ENCODE measurements at places on chromosomes 3 and 15.

- DNase-seq, result no peak
These were observed 116.7 kb downstream of the DLG1 start for GRCh38 chr3:197181741-197182140.

- no peak for DNase-seq
These were observed 131.1 kb downstream of the NR1I2 start for GRCh38 chr3:119913021-119913420.

DNA sequence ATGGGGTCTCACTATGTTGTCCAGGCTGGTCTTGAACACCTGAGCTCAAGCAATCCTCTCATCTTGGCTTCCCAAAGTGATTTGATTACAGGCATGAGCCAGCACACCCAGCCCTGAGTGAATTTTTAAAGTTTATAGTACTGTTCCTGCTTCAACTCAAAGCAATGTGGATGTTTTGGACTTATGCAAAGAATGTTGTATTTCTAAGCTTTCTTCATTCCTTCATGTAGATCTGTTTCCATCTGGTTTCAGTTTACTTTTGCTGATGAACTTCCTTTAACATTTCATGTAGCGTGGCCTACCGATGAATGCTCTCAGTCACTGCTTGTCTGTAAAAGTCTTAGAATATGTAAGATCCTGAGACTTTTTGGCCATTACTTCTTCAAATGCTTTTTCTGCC is 23.2 kb downstream of the NRG4 start:
- no peak for DNase-seq

DNA sequence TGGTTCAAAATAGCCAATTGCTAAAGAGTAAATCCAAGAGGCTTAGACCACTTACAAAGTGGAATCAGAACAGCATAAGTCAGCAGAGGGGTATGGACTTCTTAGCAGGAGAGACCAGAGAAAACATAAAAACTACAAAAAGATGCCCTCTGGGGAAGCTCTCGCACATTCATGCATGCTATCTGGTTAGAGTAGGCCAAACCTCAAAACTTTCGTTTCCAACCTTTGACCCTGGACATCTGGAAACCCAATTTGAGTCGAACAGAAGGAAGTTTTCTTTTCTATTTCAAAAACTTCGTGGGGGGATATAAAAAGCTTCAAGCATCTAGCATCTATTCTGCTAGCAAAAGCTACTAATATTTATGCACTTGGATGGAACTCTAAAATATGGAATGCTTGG is 523.9 kb upstream of the AGTR1 start:
- DNase-seq, result no peak

DNA sequence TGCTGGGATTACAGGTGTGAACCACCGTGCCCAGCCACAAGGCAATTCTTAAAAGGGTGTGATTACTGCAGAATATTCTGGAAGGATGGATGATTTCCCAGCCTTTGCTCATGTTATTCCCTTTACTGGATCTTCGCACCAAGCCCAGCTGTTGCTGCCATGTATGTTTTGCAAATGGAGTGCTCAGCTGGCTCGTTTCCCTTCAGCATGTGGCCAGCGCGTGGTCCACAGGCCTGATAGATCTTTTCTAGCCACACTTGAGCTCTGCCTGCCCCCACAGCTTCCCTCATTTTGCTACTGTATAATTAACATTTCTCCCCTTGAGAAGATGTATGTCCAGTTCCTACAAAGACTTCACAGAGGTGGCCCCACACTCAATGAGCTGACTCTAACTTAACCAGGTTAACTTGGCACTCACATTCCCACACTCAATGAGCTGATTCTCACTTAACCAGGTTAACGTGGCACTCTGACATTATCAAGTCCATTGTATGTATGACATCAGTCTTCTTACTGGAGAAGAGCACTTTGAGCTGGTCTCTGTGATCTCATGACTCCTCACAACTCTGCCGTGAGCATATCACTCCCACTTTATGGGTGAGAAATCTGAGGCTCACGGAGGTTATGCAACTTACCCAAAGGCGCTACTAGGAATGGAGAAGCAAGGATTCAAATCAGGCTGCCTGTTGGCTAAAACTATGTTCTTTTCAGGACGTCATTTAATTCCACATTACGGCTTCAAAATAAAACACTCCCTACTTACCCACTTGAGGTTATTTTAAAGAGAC is 49.2 kb downstream of the TM4SF4 start:
- DNase-seq, result no peak

DNA sequence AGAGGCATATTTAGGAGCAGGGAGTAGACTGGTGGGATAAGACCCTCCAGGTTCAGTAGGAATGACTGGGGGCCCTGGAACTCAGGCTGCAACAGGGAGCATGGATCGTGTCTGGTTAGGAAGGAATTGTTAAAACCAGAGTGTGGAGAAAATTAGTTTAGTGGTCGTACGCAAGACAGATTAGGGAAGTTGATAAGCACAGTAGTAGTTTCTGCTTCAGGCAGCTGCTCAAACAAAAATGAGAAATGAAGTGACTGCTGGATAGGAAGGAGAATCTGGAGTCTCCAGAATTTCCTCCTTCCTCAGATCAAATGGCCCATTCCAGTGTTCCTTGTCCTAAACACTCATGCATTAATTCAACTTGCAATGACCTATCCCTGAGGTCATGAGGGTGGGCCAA is 11.2 kb downstream of the MYD88 start:
- no peak for DNase-seq

GRCh38 chr3:23762214-23762613 is 43.5 kb upstream of the UBE2E1 start:
- DNase-seq, result no peak

DNA sequence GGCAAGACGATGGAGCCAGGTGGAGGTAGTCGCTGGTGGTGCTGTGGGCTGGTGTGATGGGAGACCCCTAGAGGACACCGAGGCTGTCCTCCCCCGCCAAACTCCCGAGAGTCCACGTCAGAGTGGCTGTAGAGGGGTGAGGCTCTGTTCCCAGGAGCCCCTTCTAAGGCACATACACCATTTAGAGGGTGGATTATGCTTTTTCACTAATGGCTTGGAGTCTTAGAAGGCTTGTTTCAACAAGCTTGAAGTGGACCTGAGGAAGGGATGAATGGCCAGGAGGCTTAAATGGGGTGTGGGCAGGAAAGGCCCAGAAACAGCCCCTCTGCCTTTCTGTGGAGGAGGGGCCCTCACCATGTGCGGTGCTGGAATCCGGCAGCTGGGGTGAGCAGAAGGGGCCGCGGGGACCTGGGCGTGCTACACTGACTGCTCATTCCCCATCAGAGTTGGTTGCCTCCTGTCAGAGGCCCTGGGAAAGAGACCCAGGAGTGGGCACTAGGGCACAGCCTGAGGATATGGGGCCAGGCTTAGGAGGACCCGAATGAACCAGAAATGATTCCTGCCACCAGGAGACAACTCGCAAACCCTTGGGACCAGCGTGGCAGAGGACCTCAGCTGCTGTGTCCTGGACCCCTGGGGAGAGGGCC is 66.2 kb downstream of the FEM1B start:
- DNase-seq, result no peak

DNA sequence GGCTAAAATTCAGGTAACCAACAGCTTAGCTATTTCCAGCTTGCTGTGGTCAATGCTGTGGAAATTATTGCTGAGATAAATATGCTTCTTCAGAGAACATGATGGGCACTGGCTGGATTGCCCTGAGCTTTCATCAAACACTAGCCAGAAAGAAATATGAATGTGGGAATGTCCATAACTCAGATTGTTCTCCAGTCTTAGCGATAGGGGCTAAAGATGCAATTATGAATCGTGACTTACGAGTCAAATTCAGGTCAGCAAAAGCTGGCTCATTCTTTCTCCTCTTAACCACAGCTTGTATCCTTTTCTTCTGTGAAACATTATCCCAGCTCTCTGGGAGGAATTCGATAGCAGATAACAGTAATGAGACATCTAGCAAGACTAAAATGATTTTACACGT is 307.6 kb downstream of the RYR3 start:
- no peak for DNase-seq

- no peak for DNase-seq
These were observed 57.0 kb downstream of the FRMD4B start for GRCh38 chr3:69328963-69329302.
